ENCODE measurements at places on chromosomes 11 and 22.

GRCh38 chr22:22097727-22098228, 115.2 kb upstream of the TOP3B start:
- no peak for DNase-seq

DNA sequence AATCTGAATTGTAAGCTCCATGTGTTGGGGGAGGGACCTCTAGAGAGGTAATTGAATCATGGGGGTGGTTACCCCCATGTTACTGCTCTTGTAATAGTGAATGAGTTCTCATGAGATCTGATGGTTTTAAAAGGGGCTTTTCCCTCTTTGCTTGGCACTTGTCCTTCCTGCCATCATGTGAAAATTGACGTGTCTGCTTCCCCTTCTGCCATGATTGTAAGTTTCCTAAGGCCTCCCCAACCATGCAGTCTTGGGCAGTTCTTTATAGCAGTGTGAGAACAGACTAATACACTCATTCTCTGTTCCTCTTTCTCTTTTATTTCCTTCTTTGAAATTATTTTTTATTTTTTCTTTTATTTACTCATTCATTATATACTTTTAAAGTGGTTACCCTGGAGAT, 239.4 kb downstream of the CSNK2A3 start:
- DNase-seq: no peak

DNA sequence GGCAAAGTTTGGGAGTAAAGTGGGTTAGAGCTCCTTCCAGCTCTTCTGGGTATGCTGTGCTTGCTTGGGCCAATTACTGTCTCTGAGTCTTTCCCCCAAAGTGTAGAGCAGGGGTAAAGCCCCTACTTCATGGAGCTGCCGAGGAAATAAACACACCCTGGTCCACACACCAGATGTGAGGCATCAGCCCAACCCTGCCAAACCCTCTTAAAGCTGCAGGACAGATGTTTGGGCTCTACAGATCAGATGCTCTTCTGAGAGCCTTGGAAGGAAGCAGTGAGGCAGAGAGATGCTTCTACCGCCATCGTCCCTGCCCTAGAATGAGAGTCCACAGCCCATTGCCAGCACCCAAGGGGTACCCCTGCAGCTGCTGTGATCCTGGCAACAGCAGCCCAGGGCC, 64.7 kb downstream of the ELFN2 start:
- DNase-seq: no peak

DNA sequence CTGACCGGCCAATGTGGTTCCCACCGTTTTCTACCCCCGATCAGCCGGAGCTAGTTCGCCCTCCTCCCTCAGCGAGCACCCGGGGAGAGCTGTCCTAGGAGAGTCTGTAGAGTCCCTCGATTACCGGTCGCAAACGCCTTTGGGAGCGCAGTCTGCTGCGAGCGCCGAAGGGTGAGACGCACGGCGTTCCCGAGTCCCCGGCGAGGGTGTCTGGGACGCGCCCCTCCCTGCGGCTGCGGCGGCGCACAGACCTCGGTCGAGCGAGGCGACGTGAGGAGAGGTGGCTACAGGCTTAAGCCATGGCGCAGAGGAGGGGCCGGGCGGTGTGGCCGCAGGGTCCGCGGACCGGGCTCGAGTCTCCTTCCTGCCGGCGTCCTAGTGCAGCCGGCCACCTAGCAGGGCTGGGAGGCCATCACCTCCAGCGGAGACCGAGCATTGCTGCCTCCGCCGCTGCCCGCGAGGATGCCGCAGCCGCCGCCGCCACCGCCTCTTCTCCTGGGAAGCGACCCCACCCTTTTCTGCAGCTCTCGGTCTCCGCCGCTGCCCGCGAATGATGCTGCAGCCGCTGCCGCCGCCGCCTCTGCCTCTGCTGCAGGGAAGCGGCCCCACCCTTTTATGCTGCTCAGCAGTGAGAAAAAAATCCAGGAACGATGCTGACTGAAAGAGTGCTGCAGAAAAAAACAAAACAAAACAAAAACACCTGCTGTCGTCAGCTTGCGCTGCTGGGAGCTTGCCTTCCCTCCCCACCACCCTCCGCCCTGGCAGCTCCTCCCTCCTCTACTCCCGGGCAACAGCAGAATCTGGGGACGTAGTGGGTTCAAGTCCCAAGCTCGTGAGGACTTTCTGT, at the start of gene MAP6:
MAP6 (minus strand) TSS at position 588 of the 847 bp plus-strand sequence. CDS start 669 bp downstream, outside the sequence.
- no peak for DNase-seq

GRCh38 chr11:19160847-19161246, 40.9 kb downstream of the CSRP3 start:
- no peak for DNase-seq

GRCh38 chr11:43554148-43554473, 126.4 kb upstream of the HSD17B12 start:
- no peak for DNase-seq

GRCh38 chr11:121274332-121274991, 18.1 kb upstream of the SC5D start:
- no peak for DNase-seq
